ENCODE measurements at places on chromosomes 3 and 15. TPM values are rescaled to one million over a fixed set of nuclear protein-coding genes. Genes with fewer than 3 reads are reported as not detected.

GRCh38 chr15:85542895-85543331, 162.5 kb downstream of the AKAP13 start:
- no peak overlapping the region for H3K4me3 ChIP-seq
- H3K27me3 ChIP-seq = no peaks in the 10 kb centered on the region
- H3K36me3 ChIP-seq = no peaks in the 10 kb centered on the region
- peak; percentile 68 for DNase-seq
- H3K27ac ChIP-seq = peak overlapping the region; percentile 69

Gene GANC
- total RNA-seq = 10.2 TPM

DNA sequence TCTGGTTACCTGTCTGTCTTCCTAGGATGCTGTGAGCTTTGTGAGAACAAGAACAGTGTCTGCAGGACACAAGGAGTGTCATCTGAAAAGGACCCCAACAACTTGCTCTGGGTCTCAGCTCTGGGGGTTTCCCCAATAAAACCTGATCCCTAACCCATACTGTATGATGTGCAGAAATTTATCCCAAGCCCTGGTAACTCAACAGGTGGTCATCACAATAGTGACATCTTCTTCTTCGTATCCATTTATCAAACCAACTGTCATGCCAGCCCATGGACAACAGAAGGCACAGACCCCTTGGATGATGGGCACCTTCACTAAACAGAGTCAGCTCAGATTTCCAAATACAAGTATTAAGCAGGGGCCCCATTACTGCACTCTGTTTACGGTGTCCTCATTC, 127.5 kb downstream of the UACA start:
- no peak for DNase-seq
- H3K4me1 ChIP-seq = peaks cover 8% of the 10 kb centered on the region
- H3K4me3 ChIP-seq = no peak overlapping the region
- no peak overlapping the region for H3K27ac ChIP-seq

Gene TCAIM
- total RNA-seq = 39.7 TPM

DNA sequence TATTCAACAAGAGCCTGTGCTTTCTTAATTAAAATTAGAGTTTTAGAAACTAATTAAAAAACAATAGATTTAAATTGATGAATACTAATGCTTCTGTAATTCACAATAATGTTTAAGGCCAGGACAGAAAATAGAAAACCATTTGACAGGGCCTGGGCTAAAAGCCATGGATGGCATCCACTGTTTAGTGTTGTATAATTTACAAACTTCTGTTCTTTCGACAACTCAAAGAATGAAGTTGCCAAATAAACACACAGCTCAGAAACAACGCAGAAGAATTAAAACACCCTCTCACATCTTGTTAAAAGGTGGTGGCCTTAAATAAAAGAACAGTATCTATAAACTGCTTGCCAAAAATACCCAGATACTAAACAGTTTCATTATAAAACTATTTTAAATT, 347.5 kb downstream of the MECOM start:
- DNase-seq = no peak
- H3K4me3 ChIP-seq = no peak overlapping the region
- no peaks in the 10 kb centered on the region for H3K27me3 ChIP-seq
- H3K27ac ChIP-seq = no peak overlapping the region
- H3K4me1 ChIP-seq = no peaks in the 10 kb centered on the region

DNA sequence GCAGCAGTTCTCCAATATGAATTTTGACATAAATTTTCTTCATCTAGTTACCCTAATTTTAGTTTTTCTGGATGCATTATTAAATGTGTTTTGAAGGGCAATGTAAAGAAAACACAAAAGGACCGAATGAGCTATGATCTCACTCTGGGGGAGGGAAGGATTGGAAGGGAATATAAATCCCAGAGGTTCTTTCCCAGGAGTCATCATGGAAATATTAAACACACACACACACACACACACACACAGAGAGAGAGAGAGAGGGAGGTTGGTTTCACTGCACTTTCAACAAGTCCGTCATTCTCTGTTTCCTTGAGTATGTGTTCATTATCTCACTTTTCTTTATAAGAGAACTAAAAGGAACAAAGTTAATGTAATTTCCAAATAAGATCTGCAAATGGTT, 70.7 kb upstream of the DCBLD2 start:
- no peak overlapping the region for H3K4me3 ChIP-seq
- H3K36me3 ChIP-seq = no peaks in the 10 kb centered on the region
- no peak overlapping the region for H3K27ac ChIP-seq

Gene STXBP5L
- total RNA-seq = 2.6 TPM

Data from prostate gland (tissue), 2 donors.